ENCODE measurements at places on chromosomes 4 and X. TPM values are rescaled to one million over a fixed set of nuclear protein-coding genes. Genes with fewer than 3 reads are reported as not detected.

KLF3 gene
- total RNA-seq: 23.0 TPM

TCP11X2 gene
- total RNA-seq: not detected

DNA sequence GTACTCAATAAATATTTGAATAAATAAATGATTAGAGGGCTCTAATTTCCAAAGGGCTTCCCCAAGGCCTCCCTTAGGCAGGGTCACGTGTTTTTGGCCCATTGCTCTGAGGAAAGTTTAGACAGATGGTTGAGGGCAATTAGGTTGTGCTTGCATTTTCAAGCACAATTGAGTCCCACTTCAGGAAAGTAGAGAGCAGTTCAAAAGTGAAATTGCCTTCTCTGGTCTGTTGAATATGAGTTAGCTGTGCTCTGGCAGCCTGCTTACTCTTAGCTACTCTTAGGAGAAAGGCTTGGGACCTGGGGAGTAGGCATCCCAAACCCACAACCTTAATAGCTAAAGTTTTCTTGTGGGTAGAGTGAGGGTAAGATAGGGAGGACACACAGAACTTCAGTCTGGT lies 9.0 kb upstream of the DRP2 start:
- DNase-seq: no peak

GRCh38 chr4:139511320-139511719 lies 44.7 kb downstream of the SETD7 start:
- no peak for DNase-seq

GRCh38 chr4:78659665-78660064 lies 108.1 kb downstream of the ANXA3 start:
- no peak for DNase-seq

DNA sequence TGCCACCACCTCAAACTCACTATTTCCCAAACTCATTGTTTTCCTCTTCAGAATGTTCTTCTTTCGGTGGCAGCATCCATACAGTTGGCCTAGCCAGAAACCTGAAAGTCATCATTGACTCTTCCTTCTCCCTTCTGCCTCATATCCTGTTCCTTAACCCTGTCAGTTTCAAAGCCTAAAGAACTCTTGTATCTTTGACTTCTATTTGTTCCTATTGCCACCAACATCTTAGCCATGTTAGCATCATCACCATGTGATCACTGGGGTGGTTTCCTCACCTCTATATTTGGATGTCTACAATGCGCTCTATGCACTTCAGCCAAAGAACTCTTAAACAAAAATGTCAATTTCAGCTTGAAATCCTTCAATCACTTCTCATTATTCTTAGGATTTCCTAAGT lies 29.0 kb downstream of the DDX60L start:
- no peak for DNase-seq

P2RY10 gene
- not detected for total RNA-seq
